ENCODE measurements at places on chromosomes 2 and 18.

DNA sequence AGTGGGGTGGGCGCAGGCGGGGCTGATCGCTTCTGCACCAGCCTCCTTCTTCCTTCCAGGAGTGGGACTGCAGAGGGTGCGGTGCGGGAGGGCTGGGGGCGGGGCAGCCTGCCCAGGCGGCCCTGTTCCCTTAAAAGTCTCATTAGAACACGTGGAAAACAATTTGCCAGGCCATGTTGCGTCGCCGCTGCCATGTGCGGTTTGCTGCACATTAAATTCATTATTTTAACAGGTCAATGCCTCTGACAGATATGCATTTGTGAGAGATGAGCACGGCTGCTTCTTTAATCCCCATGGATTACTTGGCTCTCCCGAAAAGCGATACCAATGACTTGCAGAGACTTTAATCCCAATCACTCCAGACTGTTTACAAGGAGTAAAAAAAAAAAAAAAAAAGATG, 139.0 kb downstream of the CELF4 start:
- no peak for DNase-seq

DNA sequence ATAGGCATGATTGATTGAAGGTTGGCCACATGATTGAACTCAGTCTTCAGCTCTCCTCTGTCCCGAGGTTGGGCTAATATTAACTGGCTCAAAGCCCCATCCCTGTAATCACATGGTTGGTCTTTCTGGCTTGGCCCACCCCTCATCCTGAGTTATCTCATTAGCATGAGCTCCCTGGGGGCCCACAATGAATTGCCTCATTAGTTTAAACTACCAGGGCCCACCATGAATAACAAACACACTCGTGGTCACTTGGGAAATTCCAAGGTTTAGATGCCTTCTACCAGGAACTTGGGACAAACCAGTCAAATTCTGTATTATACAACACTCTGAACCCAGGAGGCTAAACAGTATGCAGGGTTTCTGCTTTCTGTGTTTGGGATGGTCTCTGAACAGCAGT, 121.7 kb upstream of the B3GNT2 start:
- DNase-seq = no peak

- DNase-seq = no peak
These were observed 181.6 kb downstream of the MYCN start for GRCh38 chr2:16121986-16122390.

DNA sequence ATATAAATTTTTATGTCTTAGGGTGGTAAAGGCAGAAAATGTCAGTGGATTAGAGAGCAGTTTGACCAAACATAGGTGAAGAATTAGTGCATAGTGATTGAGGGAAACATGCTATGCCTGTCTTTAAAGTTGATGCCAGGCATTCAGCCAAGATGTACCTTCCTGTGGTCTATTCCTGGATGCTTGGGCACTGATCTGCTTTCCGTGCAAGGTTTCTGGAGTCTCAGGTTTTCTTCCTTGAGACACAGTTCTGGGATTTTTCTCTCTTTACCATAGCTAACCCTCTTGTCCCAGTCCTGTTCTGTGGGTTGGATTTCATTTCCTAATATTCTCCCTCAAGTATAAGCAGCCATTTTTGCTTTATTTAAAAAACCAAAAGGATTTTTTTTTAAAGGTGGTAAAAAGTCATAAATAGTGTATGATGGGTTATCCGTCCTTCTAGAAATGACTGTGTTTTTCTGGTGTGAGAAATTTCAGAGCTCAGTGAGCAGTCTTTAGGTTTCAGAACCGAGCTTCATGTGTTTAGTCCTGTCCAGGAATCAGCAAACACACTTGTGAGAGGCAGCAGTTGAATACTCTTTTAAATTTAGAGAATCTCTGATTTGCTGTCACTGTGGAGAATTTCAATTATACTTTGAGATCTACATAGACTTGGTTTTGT, 43.0 kb upstream of the CYBRD1 start:
- DNase-seq = no peak

- peak; percentile 71 for DNase-seq
These were observed 107.3 kb downstream of the TANC1 start for GRCh38 chr2:159075727-159076126.
